Nucleus accumbens (tissue), 56 donors: ENCODE measurements at places on chromosomes 5 and 9.
A peak's percentile ranks its signal among the peaks of the same experiment; 100 is the strongest.

GRCh38 chr5:142770650-142771609, 753 bp downstream of the ARHGAP26 start:
- peak; percentile 48 for DNase-seq

DNA sequence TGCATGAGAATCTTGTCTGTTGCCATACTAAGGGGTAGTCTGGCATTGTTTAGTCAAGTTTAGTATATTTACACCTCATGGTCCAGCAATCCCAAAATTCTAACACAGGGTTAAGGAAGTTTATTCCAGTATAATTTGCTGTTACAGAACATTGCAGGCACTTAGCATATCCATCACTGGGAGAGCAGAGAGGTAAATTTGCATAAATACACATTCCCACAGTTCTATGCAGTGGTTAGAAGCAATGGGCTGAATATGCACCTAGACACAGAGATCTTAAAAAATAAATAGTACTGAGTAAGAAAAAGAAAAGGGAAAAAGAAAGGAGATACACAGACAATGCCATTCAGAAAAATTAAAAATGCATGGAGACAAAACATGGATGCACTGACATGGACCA, 692.3 kb upstream of the MEF2C start:
- no peak for DNase-seq

DNA sequence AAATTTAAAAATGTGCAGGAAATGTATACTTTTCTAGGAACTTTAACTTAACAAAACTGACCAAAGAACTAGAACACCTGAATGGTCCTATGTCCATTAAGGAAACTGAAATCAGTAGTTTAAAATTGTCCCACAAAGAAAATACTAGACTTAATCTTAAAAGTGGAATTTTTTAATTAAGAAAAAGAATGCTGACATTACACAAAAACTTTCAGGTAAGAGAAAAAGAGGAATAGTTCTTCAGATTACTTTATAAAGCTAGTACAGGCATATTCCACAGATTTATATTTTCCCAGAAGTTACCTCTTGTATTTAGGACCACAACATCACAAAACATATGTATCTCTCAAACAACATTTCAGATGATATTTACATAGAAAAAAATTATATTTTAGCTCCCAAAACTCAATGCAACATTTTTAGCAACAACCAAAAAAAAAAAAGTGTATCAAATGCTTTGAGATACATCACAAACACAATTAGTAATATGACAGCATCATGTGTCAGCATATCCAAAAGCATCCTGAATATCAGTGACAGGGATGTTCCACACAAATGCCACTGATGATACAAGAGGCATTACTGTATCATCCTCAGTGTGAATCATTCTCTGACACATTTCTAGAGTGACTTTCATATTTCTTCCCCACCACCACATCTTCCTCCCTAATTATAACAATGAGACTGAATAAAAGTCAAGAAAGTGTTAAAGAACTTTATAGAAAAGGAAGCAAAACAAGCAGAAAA, 264.0 kb downstream of the EPB41L4A start:
- no peak for DNase-seq

DNA sequence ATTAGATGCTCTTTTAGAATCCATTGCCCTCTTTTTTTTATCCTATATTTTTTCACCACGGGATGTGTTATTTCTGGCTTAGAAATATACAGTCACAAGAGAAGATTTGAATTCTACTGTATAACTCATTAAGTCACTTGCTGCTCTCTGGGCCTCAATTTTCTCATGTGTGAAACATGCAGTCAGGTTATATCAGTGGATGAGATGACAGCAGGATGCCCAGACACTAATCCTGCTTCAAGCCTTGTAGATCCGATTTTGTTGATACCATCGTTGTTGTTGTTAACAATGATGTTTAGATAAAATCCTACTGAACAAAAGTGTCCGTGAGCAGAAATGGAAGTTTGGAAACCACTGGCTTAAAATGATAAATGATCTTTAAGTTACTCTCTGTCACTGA, 421.9 kb upstream of the DMAC1 start:
- no peak for DNase-seq

GRCh38 chr5:141904551-141904950, 19.1 kb upstream of the DELE1 start:
- no peak for DNase-seq

DNA sequence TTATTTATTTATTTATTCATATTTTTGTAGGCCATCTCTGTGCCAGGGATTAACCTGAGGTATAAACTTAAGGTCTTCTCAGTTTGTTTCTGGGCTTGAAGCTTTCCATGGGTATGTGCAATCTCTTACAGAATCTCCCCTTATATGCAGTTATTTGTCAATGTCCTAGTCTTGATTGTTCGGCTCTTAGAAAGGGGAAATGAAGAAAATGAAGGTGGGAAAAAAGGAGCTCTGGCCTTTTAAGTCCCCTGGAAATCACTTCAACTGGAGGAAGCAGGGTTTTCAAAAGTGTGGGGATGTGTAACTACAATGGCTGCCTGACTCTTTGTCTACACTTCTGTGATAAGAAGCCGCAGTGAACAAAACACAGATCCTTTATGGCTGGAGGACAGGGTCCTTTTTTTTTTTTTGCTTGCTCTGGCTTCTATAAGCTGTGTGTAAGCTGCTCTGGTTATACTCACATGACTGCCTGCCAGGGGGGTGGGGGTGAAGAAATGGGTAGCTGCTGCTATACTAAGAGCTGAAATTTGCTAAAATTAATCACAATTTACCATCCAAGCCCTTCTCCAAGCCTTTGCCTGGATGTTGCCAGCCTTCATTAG, 33.7 kb downstream of the CENPP start:
- no peak for DNase-seq

DNA sequence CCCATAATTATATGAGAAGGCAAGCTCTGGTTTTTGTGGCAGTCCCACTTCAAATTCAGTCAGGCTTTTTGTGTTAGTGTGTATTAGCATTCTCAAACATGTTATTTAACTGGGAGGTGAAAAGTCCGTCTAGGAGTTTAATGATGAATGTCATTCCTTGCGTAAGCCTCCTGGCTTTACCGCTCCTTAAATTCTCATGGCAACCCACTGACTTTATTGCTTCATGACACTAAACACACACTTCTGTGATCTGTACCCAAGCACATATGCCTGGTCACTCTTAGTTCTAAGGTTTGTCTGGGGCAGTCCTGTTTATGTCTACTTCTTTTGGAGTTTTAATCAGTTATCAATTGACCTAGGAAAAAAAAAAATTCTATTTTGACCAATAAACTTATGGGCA, 677.9 kb upstream of the DMAC1 start:
- no peak for DNase-seq

GRCh38 chr5:40842351-40842750, 1.2 kb downstream of the CARD6 start:
- no peak for DNase-seq

DNA sequence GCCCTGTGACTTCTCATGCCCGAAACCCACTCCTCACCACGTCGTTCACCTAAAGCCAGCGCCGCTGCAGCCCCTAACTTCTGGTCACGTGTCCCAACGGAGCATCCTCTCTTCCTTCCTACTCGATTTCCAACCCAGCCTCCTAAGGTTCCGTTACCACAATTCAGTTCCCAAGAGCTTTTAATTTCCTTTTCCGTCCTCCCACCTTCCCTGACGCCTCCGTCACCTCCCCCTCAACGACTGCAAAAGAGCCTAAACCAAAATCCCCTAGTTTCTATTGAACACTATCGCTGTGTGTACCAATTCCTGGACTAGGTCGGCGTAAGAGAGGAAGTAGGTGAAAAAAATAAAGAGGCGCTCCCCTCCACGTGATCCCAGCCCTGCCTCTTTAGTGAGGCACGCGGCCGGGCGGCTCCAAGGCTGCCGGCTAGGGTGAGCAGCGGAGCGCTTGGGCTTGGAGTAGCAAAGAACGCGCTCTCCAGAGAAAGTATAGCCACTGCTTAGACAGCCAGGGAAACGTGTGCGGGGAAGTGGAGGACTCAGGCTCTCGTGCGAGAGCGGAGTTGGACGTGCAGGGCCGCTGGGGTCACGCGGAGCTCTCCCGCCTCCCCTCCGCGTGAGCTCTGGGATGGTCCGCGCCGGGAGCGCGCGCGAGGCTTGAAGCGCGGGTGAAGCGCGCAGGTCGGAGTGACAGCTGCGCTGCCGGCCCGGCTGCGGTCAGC, at the start of the genes CENPP and NOL8:
TSS of gene CENPP (plus strand) at position 685 of the 722 bp plus-strand sequence.
TSS of gene NOL8 (minus strand) at position 82 of the 722 bp plus-strand sequence. CDS start 1,189 bp downstream, outside the sequence.
- peak; percentile 37 for DNase-seq
